ENCODE measurements at places on chromosomes 1 and 21.

DNA sequence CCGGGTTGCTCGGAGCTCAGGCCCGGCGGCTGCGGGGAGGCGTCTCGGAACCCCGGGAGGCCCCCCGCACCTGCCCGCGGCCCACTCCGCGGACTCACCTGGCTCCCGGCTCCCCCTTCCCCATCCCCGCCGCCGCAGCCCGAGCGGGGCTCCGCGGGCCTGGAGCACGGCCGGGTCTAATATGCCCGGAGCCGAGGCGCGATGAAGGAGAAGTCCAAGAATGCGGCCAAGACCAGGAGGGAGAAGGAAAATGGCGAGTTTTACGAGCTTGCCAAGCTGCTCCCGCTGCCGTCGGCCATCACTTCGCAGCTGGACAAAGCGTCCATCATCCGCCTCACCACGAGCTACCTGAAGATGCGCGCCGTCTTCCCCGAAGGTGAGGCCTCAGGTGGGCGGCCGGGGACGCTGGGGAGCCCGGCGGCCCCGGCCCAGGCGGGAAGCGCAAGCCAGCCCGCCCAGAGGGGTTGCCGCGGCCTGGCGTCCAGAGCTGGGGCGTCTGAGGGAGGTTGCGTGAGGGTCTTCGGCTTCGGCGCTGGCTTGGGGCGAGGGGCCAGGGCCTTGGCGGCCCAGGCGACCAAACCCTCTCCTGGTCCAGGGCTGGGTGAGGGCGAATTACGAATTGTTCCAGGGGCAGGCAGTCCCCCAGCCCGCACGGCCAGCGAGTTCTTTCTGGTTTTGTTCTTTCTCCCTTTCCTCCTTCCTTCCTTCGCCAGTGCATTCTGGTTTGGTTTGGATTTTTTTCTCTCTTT lies 805 bp downstream of the SIM2 start:
- DNase-seq, result no peak

- no peak for DNase-seq
Observed at GRCh38 chr1:175317779-175318178, 125.2 kb upstream of the KIAA0040 start.

GRCh38 chr1:58919959-58920321 lies 136.1 kb upstream of the JUN start:
- no peak for DNase-seq

DNA sequence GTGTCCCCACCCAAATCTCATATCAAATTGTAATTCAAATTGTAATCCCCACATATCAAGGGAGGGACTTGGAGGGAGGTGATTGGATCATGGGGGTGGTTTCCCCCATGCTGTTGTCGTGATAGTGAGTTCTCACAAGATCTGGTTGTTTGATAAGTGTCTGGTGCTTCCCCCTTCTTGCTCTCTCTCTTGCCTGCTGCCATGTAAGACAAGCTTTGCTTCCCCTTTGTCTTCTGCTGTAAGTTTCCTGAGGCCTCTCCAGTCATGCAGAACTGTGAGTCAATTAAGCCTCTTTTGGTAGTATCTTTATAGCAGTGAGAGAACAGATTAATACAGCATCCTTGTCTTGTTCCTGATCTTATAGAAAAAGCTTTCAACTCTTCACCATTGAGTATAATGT lies 6.5 kb upstream of the LRRC39 start:
- no peak for DNase-seq

- no peak for DNase-seq
Observed at GRCh38 chr1:174021591-174022079, 522 bp downstream of the RC3H1 start.

DNA sequence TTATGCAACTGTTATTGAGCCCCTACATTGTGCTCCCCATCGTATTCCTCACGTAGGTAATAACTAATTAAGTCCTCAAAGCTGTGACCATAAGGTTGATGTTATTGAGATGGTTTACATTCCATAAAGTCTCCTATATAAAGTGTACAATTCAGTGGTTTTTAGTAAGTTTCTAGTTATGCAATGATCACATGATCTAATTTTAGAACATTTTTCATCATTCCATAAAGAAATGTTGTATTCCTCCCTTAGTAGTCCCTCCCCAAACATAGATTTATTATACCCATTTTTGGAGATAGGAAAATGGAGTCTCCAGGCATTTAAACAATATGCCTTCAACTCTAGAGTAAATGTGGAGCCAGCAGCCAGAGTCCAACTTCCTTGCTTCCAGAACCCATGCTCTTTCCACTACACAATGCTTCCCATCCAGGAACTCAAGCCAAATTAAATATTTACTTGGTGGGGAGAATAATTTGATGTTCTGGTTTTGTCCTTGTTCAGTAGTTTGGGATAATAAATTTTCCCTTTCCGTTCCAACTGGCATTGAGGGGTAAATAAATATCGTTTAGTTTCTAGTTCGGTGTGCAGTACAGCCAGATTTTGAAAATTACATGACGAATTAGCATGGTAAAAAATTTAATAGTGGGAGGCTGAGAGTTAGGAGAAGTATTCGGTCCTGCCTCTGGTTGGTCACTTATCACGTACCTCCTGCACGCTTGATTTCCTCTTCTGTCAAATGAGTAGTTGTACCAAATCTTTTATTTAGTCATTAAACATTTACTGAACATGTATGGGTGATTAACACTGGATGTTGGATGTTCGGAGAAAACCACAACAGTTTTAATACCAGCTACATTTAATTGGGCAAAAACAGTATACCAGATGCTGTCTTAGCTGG lies 66.3 kb downstream of the CACHD1 start:
- DNase-seq, result no peak

- DNase-seq, result no peak
Observed at GRCh38 chr1:221993444-221993948, 251.6 kb upstream of the DUSP10 start.

DNA sequence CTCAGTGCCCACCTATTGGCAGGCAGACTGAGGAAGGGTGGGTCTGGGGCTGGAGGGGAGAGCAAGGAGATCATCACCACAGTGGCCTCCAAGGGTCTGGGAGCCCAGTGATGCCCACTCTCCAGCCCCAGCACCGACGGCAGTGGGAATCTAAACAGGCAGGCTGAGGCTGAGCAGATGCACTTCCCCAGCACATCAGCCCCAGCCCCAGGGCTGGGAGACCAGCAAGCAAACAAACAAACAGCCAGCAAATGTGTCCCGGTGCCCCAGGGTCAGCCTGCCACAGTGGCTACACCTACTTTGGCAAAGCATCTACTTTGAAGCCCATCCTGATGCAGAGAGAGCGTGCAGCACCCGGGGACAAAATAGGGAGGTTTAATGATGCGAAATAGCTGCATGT lies 216.3 kb upstream of the ZC3H12A start:
- no peak for DNase-seq

DNA sequence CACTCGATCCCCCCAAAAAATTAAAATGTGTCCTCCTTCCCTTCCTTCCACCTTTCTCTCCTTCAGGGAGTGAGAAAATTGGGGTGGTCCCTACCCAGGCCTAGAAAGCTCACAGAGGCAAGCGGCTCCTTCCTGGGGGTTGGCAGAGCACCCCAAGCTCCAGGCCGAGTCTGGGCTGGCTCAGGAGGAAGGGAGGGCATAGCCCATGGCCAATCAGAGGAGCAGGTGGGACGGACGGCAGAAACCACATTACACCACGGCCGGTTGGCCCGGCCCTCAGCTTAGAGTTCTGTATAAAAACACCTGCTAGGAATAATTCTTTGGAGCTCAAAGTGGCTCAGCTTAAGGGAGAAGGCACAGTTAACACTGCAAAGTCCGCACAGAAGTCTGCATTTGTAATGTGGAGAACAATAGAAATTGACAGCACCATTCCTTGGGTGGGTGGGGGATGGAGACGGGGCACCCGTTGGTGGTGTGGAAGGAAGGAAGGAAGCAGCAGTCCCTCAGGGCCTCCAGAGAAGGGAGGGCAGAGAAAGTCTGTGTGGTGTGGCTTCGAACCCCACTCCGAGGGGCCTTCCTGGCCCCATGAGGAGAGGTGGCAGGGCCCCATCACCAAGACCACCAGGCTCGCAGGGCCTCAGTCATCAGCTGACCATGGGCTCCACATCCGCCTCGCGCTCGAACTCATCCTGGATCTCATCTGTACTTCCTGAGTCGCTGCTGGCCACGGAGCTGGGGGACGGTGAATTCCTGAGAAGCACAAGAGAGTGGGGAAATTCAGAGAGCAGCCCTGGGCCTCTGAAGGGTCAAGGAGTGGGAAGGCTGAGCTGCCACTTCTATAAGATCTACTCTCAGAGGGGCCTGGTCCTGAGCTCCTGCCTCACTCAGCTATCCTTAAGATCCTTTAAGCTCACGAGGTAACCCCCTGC lies 5.8 kb upstream of the ALDH4A1 start:
- no peak for DNase-seq

- no peak for DNase-seq
Observed at GRCh38 chr1:101017448-101017847, 8.1 kb downstream of the DPH5 start.

DNA sequence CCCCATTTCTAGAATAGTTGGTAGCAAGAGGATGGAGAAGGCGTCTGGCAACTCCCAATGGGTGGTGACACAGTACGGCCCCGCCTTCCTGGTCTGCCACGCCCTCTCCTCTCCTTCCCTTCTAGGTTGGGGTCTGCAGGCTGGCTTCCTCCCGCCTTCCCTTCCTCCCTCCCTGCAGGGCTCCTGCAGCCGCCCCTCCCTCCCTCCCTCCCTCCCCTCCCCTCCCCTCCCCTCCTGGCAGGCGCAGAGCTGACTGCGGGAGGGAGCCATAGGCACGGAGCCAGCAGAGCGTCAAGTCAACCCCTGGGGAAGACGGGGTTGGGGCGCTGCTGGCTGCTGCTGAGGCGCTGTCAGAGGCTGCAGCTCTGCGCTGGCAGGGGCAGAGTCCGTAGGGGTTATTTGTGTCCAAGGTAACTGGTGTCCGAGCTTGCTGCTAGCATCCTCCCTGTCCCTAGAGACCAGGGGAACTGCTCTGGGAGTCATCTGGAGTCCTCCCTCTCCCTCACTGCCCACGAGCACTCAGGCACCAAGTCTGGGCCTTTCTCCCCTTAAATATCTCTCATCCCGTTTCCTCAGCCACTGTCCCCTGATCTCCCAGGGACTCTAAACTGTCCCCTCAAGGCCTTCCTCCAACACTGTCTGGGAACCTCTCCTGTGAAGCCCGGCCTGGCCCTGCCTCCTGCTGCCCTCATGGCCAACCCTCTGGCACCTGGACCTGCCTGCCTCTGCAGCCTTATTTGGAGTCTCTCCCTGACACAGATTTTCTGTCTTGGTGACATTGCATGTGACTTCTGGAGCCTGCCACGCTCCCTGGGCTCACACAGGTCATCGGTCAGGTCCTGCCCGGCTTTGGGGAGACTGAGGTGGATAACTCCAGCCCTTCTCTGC lies 57.4 kb upstream of the ACOT11 start:
- no peak for DNase-seq

DNA sequence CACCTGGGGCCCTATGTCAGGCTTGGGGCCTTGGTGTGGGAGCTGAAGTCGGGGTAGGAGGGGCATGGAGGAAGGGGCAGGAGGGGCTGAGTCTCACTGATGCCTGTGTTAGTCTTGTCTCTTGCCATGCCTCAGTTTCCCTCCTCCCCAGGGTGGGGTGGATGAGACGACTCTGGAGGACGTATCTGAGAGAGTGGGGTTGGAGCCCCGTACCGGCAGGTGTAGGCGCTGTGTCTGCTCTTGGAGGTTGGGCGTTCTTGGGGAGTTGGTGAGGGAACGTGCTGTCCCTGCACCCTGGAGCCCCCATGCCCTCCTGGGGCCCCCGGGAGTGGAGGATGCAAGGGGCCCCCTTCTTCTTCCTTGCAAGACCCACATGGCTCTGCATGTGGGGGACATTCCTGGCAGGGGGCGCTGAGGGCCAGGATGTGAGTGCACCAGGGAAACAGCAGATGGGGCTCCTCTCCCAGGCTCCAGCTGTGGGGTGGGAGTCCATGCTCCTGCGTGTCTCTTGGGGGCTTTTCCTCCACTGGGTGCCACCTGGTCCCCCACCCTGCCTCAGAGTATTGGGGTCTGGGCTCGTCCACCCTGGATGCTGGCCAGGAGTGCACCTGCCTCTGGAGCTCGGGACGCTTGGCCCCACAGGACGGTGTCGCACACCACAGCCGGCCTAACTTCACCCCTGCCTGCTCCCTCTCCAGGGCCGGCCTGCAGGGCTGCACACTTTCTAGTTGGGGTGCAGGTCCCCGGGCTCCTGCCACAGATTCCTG lies 1.4 kb upstream of the TNFRSF14 start:
- no peak for DNase-seq

- DNase-seq, result no peak
Observed at GRCh38 chr1:197695961-197696360, 79.3 kb downstream of the DENND1B start.

DNA sequence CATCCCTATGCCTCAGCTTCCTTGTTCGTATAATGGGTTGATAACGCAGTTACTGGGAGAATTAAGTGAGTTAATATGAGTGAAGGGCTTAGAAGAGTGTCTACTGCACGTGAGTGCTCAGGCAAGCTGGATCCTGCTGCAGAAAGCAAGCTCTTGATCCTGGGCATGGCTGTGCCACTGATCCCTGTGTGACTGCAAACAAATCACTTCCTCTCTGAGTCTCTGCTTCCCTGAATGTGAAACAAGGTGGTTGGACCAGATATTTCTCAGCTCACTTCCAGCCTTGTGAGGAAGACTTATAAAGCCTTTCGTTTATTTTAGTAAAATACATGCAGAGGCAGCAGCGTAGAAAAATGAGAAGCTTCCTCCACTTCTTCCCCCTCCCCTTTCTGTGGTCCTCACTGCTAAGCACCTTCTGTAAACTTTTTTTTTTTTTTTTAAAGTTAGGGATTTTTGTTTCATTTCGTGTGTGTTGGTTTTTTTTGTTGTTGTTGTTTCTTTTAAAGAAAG lies 13.8 kb downstream of the PSEN2 start:
- no peak for DNase-seq

DNA sequence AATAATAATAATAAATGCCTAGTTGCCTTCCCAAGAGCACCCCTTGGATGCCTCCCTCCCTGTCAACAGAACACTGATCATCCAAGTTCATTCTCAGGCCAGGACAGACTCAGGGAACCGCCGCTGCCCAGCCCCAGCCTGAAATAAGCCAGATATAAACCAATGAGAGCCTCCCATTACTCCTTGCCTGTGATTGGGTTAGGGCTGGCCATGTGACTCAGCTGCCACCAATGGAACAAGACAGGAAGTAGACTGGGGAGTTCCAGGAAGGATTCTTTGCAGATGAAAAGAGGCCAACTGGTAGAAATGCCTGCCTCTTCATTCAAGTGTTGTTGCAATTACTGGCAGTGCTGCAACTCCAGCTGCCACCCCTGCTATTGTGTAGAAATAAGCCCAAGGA lies 146.4 kb upstream of the TIAM1 start:
- no peak for DNase-seq

- DNase-seq, result no peak
Observed at GRCh38 chr1:10537082-10537766, 62.5 kb downstream of the PEX14 start.

- no peak for DNase-seq
Observed at GRCh38 chr1:82819234-82819633, 1018.5 kb downstream of the ADGRL2 start.

- no peak for DNase-seq
Observed at GRCh38 chr1:234608911-234609690, 877 bp downstream of the IRF2BP2 start.

DNA sequence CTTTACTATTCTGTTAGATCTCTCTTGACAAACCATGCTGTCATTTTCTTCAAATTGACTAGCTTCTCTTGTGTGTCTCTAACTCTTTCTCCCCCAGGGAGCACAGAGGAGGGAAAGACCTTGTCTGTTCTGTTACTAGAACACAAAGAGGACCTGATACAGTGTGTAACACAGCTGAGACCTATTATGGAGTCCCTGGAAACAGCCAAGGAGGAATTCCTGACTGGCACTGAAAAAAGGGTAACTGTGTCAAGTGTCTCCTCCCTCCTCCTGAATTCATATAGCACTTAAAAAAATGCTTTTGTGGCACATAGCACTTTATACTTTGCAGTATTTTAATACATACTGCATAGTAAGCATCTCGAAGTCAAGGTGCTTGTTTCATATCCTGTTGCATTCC lies 50.6 kb downstream of the ZBTB40 start:
- DNase-seq, result no peak
